ENCODE measurements at places on chromosomes 6 and 20.

DNA sequence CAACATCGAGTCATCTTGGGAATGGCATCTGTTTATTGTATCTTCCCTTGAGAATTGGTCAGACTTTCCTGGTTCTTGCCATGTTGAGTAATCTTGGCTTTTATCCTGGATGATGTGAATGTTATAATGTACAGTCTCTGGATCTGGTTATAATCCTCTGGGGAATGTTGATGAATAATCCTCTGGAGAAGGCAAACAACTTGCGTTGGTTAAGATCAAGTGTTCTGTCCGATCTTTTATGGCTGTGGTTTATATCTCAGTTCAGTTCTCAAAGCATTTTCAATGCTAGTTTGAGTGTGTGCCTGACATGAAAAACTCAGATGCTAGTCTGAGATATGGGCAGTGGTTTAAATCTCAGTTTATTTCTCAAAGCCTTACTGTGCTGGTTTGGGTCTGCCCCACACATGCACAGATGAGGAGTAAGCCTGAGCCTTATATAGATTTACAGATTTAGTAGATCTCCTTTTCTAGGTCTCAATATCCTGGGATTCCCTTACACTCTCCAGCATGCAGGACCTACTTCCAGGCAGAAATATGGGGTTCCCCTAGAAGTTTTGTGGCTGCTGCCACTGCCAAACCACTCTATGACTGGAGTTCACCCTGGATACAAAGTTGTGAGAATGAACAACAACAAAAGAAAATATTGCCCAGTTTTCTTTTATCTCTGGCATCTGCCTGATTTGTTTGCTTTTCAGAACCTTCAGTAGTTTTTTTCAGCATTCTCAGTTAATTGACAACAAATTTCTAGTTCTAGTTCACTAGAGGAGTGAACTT is 191.8 kb upstream of the MAN1A1 start:
- H3K36me3 ChIP-seq: no peaks in the 10 kb centered on the region
- H3K27ac ChIP-seq: no peak overlapping the region
- H3K27me3 ChIP-seq: no peaks in the 10 kb centered on the region
- no peaks in the 10 kb centered on the region for H3K4me1 ChIP-seq

DNA sequence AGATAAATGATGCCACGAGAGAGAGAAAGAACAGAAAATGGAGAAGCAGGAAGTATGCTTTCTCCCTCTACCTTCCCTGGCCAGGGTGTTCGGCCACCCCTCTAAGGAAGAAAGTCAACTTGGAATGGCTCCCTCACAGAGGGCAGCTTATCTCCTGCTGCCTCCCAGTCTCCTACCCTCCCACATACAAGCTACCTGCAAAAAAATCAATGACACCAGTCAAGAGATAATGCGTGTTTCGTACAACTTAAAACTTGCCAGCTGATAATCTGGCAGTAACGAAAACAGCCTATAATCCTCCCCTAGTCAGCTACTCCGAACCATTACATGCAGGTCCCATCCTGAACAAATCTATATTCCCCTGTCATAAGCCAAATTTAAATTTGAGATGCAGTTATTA is 61.7 kb downstream of the BTBD9 start:
- peaks cover 59% of the 10 kb centered on the region for H3K36me3 ChIP-seq
- H3K27me3 ChIP-seq: no peaks in the 10 kb centered on the region
- peaks cover 6% of the 10 kb centered on the region for H3K4me1 ChIP-seq
- no peak overlapping the region for H3K27ac ChIP-seq
- ATAC-seq: no peak

GRCh38 chr20:51212816-51213215 is 189.9 kb upstream of the KCNG1 start:
- H3K27me3 ChIP-seq: peaks cover 62% of the 10 kb centered on the region
- H3K36me3 ChIP-seq: no peaks in the 10 kb centered on the region
- H3K27ac ChIP-seq: no peak overlapping the region
- no peak for ATAC-seq
- H3K4me3 ChIP-seq: no peak overlapping the region

GRCh38 chr6:146574211-146574610 is 24.6 kb upstream of the ADGB start:
- H3K27ac ChIP-seq: no peak overlapping the region
- peaks cover 6% of the 10 kb centered on the region for H3K27me3 ChIP-seq
- no peaks in the 10 kb centered on the region for H3K4me1 ChIP-seq

DNA sequence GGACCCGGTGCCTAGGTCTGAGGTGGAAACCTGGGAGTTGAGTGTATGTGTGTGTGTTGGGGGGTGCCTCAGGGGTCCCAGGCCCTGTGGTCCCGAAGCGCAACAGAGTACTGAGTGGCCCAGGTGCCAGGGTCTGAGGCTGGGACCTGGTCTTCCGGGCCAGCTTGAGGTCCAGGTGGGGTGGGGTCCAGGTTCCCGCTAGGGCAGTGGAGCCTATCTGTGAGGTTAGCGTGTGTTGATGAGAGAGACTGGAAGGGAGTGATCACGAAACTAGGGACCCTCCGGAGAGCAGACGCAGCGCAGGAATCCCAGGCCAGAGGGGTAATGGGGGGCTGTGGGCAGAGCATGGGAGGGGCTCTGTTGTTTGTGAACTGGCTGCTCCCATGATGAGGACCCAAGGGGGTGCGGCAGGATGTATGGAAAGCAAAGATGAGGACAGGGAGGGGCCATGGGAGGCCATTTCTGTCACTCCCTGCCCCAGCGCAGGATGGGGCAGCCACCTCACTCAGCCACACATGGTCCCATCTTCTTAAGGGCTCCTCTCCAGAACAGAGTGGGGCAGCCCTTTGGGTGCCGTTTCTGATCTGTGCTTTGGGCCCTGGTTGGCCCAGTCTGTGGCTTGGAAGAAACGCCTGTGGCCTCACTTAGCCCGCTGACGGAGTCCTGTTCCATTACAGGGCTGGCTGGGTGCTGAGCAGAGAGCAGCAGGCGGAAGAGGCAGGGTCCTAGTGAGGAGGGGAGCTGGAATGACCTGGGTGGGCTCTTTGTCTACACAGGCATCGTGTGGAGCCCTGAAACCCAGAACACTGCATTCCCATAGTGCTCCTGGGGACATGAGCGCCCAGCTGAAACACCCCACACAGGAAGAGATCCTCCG is 872 bp downstream of the HSPA12B start:
- no peak for ATAC-seq
- no peaks in the 10 kb centered on the region for H3K36me3 ChIP-seq
- H3K4me1 ChIP-seq: no peaks in the 10 kb centered on the region
- H3K4me3 ChIP-seq: no peak overlapping the region
- H3K27ac ChIP-seq: no peak overlapping the region

DNA sequence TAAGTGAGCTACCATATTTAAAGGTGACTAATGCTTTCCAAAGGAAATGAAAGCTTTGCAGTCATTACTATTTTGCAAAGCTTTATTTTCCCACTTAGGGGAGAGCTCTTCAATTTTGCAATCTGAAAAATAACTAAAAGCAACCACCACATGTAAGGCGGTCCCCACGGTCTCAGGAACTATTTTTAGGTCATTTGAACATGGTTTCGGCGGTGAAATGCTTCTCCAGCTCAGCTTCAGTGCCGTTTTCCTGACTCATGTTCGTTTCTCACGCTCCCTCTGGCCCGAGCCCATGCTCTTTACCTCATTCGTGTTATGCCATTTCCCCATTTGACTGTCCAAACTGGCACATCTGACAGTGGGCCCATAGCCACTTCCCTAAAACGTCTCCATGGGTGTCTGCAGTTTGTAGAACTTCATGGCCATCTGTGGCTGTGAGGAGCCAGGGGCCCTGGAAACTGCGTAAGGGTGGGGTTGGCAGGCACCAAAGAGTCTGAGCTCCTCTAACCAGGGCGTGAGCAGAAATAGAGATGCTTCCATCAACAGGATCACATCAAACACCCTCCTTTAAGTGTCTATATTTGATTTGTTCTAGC is 46.5 kb downstream of the ADTRP start:
- peak; percentile 65 for ATAC-seq
- H3K27ac ChIP-seq: peak overlapping the region; percentile 92
- peaks cover 38% of the 10 kb centered on the region for H3K36me3 ChIP-seq
- no peaks in the 10 kb centered on the region for H3K27me3 ChIP-seq
- peak overlapping the region; percentile 83 for H3K4me3 ChIP-seq

Measured in activated T-helper 17 cell treated with anti-CD3 and anti-CD28 coated beads, Interleukin-2, amount 50 U/mL, for 72 hours (primary cell).